CD4-positive, alpha-beta T cell (primary cell): ENCODE measurements at places on chromosomes 2 and 18.

DNA sequence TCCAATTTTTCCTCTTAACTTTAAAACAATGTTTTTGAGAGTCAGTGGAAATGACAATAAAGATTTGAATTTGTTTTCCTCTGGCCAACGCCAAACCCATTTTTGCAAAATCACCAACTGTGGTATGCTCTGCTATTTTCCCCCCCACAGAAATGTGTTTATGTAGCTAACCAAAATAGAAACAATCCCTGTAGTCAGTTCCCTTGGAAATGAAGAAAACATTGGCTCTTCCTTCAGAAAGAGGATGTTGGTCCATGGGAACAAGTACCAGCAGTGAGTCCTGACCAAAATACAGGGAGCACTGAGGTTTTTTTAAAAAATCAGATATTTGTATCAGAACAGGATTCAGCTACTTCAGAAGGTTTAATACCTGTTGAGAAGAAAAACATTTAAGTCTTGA lies 65.3 kb downstream of the SLC40A1 start:
- DNase-seq = no peak

GRCh38 chr2:105754011-105754410 lies 9.3 kb downstream of the NCK2 start:
- DNase-seq = no peak

DNA sequence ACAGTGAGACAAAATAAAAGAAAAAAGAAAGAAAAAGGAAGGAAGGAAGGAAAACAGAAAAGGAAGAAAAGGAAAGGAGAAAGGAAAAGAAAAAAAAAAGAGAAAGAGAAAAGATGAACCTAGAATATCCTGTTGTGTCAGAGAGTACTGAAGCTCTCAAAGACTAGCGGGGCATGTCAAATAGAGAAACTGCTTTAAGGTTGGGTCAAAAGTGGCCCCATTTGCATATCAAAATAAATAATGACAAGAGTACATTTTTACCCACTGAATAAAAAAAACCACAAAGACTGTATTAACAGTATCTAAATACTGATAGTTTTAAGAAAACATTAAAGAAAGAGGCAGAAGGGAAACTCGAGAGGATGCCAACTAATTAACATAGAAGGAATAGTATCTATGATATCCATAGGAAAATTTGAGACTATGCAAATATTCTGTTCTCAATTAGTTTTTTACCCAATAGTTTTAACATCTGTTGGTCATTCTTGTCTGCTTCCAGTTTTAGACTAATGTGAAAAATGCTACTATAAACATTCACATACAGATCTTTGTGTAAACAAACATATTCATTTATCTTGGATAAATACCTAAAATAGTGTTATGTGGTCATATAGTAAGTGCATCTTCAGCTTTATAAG lies 53.2 kb downstream of the SFXN5 start:
- no peak for DNase-seq

DNA sequence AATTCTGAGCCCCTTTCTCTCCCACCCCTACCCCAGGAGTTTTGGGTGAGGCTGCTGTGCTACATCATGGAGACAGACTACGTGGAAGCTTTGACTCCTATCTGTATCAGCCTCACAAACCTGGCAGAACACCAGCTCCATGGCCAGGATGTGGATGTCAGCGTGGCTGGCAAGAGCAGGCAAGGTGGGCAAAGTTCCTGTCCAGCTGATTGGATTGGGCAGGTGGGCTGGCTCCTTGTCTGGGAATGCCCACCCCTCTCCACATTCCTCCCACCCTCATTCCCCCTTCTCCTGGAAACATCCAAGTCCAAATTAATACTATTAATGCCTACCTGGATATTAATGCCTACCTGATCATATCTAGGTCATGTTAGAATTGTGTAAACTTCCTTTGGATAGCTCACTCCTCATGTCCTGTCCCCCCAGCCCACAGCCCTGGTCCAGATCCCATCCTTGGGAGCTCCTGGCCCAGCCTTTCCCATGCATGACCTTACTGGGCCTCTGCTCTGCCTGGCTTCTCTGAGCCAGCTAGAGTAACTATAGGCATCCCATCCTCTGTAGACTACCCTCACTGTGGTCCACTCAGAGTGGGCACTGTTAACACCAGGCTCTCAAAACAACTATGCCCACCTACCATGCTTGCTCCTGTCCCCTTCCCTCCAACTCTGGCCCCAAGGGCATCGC lies 24.1 kb downstream of the MROH2A start:
- no peak for DNase-seq

DNA sequence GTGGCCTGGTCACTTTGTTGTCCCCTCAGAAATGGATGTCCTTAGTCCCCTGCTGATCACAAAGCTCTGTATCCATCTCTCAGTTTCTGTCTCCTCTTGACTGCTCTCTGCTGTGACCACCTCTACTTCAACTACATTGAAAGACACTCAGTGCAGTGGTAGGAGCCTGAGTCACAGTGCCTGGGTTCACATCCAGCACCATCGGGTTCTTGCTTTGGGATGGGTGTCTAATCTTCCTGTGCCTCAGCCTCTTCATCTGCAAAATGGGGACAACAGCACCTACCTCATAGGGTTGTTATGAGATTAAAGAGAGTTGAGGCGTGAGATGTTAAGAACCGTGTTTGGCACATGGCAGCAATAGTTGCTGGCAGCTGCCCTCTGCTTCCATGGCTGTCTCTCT lies 30.6 kb downstream of the YPEL5 start:
- no peak for DNase-seq

DNA sequence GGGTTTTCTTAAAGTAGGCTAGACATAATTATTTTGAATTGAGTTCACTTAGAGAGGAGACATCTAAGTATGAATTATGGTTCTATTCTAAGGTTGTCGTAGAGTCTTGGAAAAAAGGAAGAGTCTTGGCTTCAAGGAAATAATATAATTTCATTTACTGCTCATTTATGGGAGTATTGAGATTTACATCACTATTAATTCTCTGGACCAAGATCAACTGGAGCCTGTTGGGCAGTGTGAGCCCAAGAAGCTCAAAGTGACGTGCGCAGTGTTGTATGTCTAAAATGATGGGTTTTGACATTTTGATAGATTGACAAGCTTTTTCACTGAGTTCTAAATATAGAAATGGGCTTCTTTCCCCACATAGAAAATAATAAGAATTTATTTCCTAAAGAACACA lies 154.7 kb downstream of the QPCT start:
- no peak for DNase-seq

GRCh38 chr2:224178056-224178455 lies 139.0 kb upstream of the SERPINE2 start:
- no peak for DNase-seq

GRCh38 chr2:73972846-73973245 lies 11.9 kb upstream of the TET3 start:
- DNase-seq = no peak

- DNase-seq = no peak
Measured at GRCh38 chr2:53544871-53545558, 222.6 kb upstream of the CHAC2 start.

DNA sequence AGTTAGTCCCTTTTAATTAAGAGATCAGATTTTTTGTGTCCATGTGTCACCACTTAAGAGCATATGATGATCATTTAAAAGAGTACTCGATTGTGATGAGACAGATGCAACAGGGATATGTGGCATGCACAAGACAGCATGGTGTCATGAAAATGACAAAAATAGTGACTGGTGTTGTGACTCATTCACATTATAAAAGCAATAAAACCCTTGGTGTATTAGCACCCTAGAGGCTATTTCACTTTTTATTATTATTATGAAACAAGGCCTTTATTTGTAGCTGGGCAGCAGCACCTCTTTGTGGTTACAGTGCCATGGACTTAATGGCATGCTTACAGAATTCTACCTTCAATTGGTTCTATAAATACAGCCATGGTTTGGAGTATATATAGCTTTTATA lies 1296.0 kb upstream of the ZEB2 start:
- no peak for DNase-seq

- no peak for DNase-seq
Measured at GRCh38 chr2:220053919-220054318, 426.5 kb downstream of the SLC4A3 start.

DNA sequence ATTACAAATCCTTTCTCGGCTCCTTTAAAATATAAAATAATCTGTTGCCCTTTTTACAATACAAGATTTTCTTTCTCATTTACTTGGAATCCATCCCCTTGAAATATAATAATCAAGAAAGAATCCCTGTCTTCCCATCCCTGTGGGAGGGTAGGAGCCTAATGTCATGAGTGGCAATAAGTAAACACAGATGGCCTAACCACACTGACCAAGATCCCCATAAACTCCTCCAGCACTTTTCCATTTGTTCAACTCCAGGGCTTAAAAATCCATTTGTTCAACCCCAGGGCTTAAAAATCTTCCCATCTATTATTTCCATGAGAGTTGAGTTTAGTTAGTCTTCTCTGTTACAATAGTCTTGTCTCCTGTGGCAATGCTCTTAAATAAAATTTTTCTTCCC lies 297.6 kb downstream of the CDH7 start:
- no peak for DNase-seq

GRCh38 chr2:14554849-14555545 lies 77.5 kb upstream of the LRATD1 start:
- no peak for DNase-seq

GRCh38 chr2:218128781-218129457 lies 3.1 kb downstream of the CXCR2 start:
- DNase-seq = no peak

DNA sequence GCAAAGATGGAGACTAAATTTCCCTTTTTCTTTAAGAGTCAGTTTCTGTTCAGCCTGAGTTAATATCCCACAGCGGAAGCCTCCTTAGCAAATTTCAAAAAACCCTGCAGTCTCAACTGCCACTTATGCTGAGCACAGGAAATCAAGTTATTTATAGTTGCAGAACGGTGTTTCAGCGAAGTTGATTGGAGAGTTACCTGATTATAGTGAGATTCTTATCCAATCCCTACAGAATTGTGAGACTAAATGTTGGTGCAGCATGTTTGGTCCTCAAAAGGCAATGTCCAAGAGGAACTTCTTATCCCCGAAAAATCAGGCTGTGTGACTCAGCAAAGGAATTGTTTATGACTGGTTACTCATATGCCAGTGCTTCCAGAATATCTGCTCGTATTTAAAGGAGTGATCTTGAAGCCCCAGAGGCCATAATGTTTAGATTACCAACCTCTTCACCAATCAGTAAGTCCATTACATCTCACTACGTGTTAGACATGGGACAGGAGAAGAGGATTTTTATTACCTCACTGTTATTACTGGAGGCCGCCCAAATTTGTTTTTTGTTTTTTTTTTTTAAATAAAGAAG lies 67.9 kb downstream of the LRRFIP1 start:
- no peak for DNase-seq
